Caudate nucleus (tissue), 63 donors: ENCODE measurements at places on chromosomes 11 and 22.

GRCh38 chr11:70796648-70797227 is 398.4 kb downstream of the CTTN start:
- DNase-seq = no peak

- no peak for DNase-seq
Measured at GRCh38 chr22:44181033-44181911, 547 bp downstream of the PARVG start.

GRCh38 chr22:29443861-29444792 is 5.7 kb downstream of the RFPL1 start:
- no peak for DNase-seq

- no peak for DNase-seq
Measured at GRCh38 chr22:29087012-29087411, 14.2 kb downstream of the KREMEN1 start.

DNA sequence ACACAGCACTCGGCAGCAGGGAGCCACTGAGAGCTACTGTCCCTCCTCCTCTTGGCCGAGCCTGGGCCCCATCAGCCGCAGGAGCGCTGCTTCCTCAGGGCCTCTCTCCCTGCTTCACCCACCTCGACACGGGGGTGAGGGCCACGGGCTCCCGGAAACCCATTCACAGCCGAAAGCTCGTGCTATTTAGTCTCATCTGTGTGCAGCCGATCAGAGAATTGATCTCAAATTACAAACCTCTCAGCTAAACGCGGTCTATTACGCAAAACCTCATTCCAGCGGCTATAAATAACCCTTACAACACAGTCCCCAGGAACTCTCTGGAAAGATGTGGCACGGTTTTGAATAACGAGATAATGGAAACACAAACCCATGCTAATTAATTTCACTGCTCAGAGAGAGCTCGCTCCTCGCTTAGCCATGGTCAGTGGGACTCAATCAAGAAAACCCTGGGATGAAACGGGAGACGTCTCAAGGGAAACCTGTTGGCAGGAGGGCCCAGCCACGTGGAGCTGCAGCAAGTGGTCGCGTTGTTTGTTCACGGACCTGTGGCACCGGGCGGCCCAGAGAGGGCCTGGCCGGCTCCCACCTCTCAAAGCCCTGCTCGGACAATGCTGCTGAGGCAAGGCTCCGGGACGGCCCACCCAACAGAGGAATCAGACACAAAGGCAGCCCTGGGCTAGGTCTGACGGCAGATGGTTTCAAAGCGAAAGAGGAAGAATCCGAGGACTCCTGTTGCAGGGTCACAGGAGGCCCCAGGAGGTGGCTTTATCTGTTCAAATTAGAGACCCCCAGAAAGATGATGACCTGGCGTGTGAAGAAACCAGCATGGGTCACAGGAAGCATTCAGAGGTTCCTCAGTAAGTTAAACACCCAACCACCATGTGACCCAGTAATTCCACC is 210.5 kb downstream of the CTTN start:
- DNase-seq = no peak

DNA sequence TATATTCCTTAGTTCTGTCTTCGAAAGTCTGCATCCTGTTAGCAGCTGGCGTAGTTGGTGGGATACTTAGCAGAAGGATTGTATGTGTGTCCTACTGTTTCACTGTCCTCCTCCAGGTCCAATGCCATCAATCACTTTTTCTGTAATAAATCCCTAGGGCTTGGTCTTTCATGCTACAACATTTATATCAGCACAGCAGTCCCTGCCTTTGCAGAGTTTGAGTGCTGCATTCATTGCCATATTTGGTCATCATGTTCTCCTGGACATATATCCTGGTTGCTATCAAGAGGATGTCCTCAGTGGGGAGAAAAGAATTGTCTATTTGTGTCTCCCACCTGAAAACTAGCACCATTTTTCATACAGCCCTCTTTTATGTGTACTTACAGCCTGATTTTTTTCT is 67.0 kb downstream of the OR5AK2 start:
- no peak for DNase-seq

DNA sequence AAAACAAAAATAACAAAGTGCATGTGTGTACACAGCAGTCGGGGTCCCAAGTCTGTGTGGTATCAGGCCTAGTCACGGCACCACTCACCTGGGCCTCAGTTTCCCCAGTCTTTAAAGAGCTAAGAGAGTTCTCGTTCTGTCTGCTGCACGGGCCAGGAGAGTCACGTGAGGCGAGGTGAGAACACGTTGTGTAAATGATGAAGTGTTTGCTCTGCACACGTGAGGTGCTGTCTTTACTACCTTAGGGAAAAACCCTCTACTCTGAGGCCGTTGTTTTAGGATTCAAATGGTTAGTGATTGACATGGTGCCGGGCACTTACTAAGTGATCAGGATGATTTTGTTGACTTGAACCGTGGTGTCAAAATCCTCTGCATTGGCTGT is 86.5 kb upstream of the PPARA start:
- no peak for DNase-seq

- DNase-seq = no peak
Measured at GRCh38 chr22:46074771-46075551, 75.4 kb upstream of the PPARA start.

DNA sequence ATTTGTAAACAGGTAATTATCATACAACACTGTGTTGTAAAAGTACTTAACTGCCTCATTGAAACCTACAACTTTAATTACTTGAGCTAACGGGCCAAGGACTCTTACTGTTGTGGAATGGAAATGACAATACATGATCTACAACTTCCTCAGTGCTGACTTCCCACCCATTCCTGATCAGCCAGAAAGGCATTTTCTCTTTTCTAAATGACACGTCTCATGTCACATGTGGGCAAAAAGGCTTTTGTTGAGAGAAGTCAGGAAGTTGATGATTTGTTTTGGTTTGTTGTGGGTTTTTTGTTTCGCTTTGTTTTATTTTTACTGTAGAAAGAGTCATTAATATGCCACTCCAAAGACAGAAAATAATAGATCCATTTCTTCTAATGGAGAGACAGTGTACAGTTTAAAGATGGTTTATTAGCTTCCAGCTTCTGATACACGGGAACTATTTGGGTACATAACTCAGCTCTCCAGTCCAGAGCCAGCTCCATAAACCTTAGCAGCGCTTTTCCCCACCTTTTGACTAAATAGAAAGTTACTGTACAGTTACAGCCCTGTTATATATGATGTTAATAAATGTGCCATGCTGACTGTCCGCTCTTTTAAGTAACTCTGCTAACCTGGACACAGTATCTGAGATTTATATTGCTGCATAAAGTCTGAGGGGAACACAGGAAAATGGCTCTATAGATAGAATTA is 509.4 kb upstream of the API5 start:
- DNase-seq = no peak

- DNase-seq = no peak
Measured at GRCh38 chr11:108895579-108896480, 231.0 kb downstream of the DDX10 start.
